HT-29 (cell line): ENCODE measurements at places on chromosomes 11 and 22.

GRCh38 chr11:1126935-1127663 is 30.7 kb upstream of the MUC5AC start:
- DNase-seq: no peak

- DNase-seq: peak; percentile 68
Observed at GRCh38 chr11:127789927-127790326, 789.4 kb upstream of the KIRREL3 start.

GRCh38 chr11:125481531-125481930 is 14.5 kb downstream of the FEZ1 start:
- no peak for DNase-seq

- DNase-seq: no peak
Observed at GRCh38 chr11:119103793-119104192, 2.1 kb upstream of the DPAGT1 start.

GRCh38 chr11:7222619-7223018 is 29.1 kb upstream of the SYT9 start:
- no peak for DNase-seq

GRCh38 chr22:50737728-50738648 is at the start of gene ACR:
Gene ACR, plus strand, starts transcription at chr22:50738204. Its CDS starts 32 bp downstream, at chr22:50738236.
- no peak for DNase-seq

DNA sequence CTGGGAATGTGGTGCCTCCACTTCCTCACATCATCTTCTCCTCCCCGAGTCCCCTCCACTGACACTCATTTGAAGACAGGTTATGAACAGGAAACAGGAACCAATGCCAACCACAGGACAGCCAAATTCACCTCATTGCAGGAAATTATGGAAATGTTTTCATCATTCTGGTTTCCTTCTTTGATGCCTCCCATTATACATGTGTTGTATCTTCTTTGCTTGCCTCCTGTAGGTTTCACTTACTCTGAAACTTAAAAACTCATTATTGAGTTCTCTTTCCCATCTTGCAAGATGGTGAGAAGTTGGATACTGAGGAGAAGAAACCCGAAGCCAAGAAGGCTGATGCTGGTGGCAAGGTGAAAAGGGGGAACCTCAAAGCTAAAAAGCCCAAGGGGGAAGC is 108.5 kb downstream of the PHF21B start:
- no peak for DNase-seq

DNA sequence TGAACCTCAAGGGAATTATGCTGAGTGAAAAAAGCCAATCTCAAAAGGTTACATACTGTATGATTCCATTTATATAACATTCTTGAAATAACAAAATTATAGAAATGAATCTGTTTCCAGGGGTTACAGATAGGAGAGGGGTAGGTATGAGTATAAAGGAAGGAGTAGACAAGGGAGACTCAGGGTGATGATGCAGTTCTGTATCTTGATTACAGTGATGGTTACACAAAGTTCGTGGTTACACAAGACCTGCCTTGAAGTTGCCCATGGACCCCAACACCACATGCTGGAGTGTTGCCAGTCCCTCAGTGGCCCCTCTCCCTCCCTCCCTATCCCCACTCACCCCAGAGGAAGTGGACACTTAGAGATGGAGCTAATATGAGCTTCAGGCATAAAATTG is 20.3 kb downstream of the STK33 start:
- no peak for DNase-seq

DNA sequence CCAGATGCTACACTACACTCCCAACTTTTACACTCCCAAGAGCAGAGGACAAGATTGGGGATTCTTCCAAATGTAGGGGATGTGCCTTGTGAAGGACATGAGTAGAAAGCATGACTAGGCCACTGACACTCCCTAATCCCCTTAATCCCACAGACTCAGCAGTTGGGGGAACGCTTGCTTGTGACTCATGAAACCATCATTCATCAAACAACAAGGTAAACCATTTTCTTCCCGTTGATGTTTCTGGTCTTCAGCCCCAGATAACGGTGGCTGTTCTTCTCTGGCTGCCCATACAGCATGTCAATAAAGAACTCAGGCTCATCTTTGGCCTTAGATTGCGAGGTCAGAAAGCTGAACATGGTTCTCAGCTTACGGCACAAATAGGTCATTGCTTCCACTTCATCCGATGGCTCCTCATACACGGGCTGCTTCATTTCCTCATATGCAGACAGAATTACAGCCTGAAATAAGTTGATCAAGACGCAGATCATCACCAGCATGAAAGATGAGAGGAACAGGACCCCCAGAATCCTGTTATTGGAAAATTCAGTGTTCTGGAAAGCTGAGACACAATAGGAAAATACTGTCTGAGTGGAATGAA is 6.4 kb upstream of the CDPF1 start:
- DNase-seq: no peak

- DNase-seq: no peak
Observed at GRCh38 chr11:117424781-117425180, 97.1 kb downstream of the CEP164 start.

- no peak for DNase-seq
Observed at GRCh38 chr11:35211952-35212351, 73.0 kb downstream of the CD44 start.

DNA sequence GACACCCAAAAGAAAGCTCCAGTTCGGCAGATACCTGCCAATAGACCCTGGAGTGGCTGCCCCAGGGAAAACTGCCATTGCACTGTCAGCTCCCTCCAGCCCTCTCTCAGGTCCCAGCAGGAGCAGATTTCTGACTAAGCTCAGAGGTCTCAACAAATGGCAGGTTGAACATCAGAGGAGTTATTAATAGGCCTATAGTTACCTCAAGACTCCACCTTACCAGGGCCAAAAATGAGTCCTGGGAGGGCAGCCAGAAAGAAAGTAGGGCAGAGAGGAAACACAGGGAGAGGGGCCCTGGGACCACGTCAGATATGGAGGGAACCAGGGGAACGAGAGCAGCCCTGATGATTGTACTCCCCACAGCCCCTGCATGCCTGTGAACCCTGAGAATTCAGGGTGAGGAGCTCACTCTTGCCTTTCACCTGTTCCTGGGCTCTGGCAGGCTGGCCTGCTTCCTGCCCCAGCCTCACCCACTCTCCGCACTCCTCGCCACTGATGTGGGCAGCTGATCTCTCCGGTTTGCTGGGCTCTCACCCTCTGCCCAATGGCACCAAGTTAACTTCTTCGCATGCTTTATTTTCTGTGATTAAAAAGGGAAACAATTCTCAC is 4.3 kb upstream of the RGL4 start:
- DNase-seq: no peak

DNA sequence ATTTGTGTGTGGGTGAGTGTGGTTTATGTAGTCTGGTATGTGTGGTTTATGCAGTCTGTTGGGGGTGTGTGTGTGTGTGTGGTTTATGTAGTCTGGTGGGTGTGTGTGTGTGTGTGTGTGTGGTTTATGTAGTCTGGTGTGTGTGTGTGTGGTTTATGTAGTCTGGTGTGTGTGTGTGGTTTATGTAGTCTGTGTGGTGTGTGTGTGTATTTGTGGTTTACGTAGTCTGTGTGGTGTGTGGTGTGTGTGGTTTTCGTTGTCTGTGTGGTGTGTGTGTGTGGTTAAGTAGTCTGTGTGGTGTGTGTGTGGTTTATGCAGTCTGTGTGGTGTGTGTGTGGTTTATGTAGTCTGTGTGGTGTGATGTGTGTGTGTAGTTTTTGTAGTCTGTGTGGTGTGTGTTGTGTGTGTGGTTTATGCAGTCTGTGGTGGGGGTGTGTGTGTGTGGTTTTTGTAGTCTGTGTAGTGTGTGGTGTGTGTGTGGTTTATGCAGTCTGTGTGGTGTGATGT is 26.2 kb upstream of the PARVG start:
- no peak for DNase-seq

- DNase-seq: peak; percentile 63
Observed at GRCh38 chr11:119741369-119742262, 12.6 kb upstream of the NECTIN1 start.

GRCh38 chr22:18060646-18061620 is 16.9 kb upstream of the PEX26 start:
- peak; percentile 60 for DNase-seq

GRCh38 chr11:111549869-111550203 is 9.3 kb downstream of the LAYN start:
- no peak for DNase-seq

GRCh38 chr22:20567993-20568417 is 60.6 kb downstream of the MED15 start:
- DNase-seq: peak; percentile 77

DNA sequence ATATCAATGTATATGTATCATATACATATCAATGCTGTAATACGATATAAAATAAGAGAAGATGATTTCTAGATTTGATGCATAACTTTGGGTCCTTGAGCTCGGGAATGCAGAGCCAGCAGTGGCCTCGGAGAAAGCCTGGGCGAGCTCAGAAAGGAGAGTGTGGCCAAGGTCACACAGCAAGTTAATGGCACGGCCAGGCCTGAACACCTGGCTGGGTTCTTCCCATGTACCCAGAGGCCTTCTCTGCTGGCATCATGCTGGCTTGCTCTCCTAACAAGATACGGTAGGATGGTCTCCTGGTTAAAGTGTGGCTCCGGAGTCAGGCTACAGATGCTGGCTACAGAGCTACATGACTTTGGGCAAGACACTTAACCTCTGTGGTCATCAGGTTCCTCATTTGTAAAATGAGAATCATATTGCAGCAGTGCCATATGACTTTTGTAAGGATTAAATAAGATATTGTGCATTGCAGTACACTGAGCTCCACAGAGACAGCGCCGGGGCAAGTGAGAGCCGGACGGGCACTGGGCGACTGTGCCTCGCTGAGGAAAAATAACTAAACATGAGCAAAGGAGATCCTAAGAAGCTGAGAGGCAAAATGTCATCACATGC is 29.9 kb downstream of the TPST2 start:
- no peak for DNase-seq
